Stimulated activated CD8-positive, alpha-beta memory T cell treated with anti-CD3 and anti-CD28 coated beads, Interleukin-15, amount 100 ng/mL, for 4 hours (primary cell): ENCODE measurements at places on chromosomes 7 and 10.

DNA sequence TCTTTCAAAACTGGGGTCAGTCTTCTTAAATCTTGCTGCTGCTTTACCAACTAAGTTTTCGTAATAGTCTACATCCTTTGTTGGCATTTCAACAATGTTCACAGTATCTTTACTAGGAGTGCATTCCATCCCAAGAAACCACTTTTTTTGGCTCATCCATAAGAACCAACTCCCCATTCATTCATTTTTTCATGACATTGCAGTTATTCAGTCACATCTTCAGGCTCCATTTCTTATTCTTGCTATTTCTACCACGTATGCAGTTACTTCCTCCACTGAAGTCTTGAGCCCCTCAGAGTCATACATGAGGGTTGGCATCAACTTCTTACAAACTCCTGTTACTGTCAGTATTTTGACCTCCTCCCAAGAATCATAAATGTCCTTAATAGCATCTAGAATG lies 392.3 kb downstream of the DGKB start:
- no peak for DNase-seq

DNA sequence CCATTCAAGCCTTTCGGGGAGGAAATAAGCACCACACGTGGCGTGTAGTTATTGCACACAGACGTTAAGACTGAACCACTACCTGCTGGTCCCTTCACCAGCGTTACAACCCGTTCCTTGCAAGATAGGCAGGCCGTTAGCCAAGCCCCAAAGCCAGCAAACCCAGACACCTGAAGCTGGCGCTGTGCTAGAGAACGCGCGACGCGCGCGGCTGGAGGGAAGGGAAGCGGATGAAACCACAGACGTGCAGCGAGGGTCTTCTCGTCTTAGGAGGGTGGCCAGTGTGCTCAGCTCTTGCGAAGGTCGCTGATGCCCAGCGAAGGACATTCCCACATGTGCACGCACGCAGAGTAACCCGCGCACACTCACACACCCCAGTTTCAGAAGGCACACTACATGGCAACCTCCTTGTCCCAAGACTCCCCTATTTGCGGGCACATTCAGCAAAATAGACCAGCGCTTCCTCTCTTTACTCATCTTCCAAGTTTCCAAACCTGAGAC lies 980 bp downstream of the TMEM26 start:
- DNase-seq, result no peak

DNA sequence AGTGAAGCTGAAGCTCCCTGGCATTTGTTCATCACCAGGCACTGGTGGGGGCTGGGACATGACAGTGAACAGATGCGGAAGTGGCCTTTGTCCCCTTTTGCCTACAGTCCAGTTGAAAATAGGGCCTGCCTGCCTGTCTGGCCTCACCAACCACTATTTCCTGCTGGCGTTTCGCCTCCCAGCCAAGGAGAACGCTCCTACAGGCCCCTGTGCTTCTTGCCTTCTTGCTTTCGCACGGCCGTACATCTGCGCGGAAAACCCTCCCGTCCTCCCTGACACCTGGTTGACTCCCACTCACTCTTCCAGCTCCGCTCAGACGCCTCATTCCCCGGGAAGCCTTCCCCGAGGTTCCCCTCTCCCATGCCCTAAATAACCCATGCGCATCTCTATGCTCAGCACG lies 317.3 kb downstream of the PRPF18 start:
- no peak for DNase-seq

DNA sequence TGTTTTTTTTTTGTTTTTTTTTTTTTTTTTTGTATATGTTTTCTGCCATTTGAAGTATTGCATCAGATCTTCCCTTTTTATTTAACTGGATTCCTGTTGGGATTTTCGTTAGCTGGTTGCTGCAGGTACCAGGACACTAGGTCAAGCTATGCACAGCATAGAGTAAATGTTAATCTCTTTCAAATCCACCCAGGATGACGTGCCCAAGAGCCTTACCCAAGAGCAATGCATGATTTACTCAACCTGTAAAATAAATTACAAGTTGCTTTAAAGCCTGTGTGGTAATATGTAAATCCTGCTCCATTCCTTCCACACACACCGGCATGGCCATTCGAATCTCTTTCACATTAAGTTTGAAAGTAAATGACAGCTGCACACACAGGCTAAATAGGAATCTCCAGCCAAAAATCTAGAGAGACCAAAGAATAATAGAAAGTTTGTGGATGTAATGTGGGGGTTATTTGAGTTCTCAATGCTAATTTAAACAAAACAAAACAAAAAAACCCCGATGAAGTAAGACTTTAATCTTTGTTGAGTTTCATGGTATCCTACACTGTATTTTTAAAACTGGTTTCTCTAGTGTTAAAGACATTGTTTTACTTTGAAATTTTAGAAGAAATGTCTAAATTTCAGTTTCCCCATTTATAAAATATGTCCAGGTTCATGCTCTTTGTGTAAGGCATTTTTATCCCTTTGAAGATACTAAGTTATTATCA lies 167.9 kb downstream of the FRMD4A start:
- DNase-seq, result no peak

- no peak for DNase-seq
Observed at GRCh38 chr10:72309290-72310240, 35.8 kb downstream of the DDIT4 start.

DNA sequence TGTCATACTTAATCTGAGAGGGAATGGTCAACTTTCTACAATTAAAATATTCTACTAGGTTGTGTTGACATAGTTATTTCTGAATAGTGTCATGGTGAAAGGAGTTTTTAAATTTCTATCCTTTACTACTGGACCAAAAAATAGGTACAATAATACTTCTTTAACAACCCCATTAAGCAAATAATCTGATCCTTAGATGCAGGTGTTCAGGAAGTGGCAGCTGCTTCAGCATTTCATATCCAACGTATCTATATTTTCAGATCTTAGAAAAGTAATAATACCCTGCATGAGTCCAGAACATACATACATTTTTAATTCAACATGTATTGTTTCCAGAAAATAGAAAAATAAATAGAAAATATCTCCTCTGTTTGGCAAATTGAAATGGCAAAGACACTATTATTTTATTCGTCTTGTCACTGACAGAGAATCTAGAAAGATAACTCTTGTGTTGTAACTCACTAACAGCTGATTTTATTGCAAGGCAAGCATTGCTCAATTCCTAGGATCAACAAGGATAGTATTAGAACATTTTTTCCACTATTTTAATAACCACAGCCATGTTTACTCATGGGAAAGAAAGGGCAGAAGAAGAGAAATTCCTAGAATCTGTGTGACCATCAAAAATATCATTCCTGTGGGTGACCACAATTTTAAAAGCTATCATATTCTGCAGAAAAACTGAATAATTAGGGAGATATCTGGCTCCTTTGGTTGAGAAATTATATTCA lies 159.3 kb upstream of the CNTNAP2 start:
- DNase-seq, result no peak

DNA sequence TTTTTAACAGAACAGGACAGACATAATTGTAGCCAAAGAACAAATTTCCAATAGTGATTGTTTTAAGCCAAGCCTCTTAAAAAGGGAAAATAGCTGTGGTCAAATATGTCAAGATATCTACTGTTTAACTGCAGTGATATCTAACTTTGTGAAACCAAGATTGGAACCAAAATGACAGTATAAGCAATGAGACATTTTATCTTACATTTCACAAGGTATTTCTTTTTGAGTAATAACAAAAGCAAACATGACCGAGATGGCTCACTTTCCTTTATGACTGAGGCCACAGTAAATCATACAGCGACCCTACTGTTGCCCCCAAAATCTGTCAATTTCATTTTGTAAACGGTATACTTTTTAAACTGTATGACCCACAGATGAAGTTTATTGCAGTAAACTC lies 215.8 kb downstream of the MLLT10 start:
- no peak for DNase-seq

- no peak for DNase-seq
Observed at GRCh38 chr7:127893547-127893946, 137.7 kb downstream of the LRRC4 start.
